ENCODE measurements at places on chromosomes 5 and 9. TPM values are rescaled to one million over a fixed set of nuclear protein-coding genes. Genes with fewer than 3 reads are reported as not detected.

GRCh38 chr5:78504704-78505677 lies 143.6 kb downstream of the LHFPL2 start:
- no peak for DNase-seq

GRCh38 chr9:14362175-14362574 lies 48.2 kb upstream of the NFIB start:
- no peak for DNase-seq

DNA sequence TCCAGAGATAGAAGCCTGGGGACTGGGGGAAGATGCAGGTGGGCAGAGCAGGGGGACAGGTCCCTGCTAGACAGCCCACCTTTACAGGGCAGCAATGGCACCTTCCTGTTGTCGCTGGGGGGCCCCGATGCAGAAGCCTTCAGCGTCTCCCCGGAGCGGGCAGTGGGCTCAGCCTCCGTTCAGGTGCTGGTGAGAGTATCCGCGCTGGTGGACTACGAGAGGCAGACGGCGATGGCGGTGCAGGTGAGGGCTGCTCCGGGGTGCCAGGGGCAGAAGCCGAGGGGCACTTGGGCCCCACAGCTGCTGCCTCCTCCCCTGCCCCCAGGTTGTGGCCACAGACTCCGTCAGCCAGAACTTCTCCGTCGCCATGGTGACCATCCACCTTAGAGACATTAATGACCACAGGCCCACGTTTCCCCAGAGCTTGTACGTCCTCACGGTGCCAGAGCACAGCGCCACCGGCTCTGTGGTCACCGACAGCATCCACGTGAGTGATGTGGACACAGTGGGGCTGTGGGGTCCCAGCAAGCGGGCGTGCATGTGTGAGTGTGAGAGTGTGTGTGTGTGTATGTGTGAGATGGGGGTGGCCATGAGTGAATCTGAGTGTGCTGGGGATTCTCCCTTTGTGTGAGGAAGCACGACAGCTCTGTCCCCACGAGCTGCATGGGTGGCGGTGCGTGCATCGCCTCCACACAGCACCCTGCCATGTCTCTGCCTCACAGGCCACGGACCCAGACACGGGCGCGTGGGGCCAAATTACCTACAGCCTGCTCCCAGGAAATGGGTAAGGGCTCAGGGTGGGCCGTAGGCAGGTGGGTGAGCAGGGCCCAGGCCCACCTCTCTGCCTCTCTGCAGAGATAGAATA lies 28.4 kb downstream of the CDHR2 start:
- no peak for DNase-seq

CYFIP2 gene
- 277 TPM for total RNA-seq

GRCh38 chr5:142697356-142698255 lies 11.7 kb upstream of the FGF1 start:
- peak; percentile 20 for DNase-seq

HTR4 gene
- not detected for total RNA-seq

GRCh38 chr5:123543438-123543837 lies 31.5 kb downstream of the CSNK1G3 start:
- no peak for DNase-seq

GRCh38 chr5:147986134-147986757 lies 77.5 kb upstream of the SPINK5 start:
- no peak for DNase-seq

DNA sequence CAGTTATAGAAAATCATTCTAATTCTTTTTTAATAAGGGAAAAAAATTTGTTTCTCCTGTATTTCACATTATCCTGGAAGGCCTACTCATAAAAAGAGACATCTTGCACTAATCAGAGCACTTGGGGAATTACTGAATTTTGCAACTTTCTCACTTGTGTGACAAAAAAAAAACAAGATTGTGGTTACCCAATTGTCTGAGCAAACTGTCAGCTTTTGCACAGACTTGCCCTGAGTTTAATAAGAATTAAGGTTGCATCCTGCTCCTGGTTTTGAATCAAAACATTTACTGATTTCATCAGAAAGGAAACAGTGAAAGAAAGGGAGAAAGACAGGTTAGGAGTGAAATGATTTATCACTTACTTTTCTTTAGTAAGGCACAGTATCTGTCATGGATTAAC lies 10.6 kb upstream of the SH3RF2 start:
- no peak for DNase-seq

GRCh38 chr5:176447591-176447977 lies 601 bp upstream of the FAF2 start:
- DNase-seq: no peak

DNA sequence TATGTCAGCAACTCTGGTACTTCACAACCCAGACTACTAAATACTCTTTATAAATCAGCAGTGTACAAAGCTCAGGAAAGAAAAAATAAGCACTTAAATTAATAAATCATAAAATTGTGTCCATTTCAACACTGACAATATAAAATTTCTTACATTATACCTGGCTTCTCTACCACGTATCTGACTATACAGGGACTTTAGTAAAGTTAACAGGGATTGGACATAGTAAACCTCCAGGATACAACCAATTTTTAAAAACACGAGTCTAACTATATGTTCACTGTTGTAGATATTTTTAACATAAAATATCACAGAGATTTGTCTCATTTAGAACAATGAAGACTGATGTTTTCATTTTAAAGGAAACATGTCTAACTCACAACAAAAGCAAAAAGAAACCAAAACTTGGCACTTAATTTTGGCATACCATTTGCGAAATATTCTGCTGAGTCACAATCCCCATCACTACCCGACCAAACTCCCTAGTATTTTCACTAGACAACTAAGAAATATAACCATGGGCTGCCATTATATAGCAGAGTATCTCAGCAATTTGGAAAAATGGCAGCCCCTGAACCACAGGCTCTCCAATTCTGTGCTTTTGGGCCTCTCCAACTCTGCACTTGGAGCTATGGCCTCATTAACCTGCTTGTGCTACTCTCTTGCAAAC lies 14.4 kb downstream of the FAM169A start:
- DNase-seq: no peak

DNA sequence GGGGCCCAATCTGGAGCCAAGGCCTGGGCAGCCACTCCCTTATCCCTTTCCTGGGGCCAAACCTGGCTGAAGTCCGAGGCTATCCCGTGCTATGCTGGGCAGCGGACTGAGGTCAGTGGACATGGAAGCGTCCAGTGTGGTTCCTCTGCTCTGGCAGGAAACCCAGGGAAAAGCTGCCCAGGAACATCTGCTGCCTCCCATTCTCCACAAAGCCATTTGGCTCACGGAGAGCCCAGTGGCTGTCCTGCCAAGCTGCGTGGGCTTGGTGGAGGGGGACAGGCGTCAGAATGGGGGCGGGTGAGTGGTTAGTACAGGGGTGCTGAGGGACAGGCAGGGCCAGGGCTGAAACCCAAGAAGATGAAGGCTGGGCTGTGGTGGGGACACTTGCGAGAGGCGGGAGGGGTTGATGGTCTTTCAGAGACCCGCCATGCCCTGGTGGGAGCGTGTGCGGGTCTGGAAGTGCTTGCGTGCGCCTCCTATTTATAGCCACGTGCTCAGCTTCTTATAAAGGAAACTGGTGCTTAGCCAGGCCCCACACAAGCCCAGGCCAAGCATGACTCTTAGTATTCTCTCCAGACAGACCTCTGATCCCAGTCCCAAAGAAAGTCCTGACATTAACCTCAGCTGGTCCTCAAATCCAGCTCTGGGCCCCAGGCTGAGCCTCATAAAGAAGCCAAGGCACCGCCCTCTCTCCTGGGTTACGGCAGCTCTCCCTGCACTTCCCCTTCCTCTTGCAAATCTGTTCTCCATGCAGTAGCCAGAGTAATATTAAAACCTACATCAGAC lies 9.4 kb upstream of the SLC6A7 start:
- no peak for DNase-seq

HNRNPA0 gene
- 32.1 TPM for total RNA-seq

- DNase-seq: no peak
These were observed 1.5 kb upstream of the NSMF start for GRCh38 chr9:137460363-137461315.

PCDHGA8 gene
- not detected for total RNA-seq

DNA sequence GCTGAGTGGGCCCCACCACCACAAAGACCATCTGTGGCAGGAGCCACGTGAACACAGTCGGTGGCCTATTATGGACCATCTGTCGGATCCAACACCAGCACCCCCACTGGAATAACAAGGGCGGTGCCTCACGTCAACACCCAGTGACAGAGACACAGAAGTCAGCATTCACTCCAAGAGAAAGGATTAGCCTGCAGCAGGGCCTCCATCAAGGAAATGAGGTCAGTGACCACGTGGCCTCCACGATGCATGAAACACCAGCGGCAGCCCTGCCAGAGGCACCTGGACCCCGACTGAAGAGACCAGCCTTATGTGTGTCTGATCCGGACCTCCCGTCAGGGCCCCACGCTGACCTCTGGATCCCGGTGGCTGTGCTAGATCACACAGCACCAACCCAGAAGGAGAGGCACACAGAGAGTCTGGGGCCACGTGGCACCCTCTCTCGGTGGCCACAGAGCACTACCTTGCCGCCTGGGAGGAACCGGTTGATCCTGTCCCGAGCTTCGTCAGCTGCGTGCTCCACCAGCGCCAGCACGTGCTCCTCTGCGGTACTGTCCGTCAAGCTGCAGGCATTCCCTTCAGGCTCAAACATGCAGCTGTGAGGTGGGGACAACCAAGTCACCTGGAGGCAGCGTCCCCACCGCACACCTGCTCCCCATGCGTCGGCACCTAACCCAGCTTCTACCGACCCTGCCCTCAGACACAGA lies 9.0 kb downstream of the BRD9 start:
- no peak for DNase-seq

DNA sequence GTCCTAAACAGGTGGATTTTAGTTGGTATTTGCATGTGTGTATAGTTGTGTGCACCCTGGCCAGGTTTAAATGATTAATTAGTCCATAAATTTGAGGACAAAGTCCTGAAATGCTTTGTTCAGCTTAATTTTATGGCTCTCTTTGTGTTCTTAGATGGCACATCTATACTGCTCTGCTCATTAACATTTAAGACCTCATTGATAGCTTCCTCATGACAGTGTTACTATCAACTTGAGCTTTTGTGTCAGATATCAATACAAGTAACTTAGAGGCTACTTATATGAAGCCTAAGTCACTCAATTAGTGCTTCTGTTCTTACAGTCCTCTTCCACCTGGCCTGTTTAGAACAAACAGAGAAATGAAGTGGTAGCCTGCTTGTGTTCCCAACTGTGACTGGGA lies 240.9 kb downstream of the TRPM3 start:
- DNase-seq: no peak

GRCh38 chr9:129776938-129777768 lies 24.3 kb upstream of the PTGES start:
- DNase-seq: peak; percentile 87

DNA sequence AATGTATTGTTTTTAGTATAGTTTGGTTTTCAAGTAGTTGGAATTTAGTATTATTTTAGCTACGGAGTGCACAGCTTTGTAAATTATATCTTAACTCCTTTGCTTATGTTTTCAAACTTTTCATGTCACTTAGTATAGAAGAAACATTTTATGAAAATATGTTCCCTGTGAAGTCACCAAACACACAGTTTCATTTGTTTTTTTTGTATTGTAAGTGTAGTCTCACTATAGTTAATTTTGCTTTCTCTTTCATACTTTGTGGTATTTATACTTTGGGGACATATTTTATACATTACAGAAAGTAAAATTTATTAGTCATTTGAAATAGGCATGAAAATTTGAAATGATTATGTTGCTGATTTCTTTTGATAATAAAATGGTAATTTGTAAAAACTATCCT lies 5.0 kb downstream of the CHSY3 start:
- no peak for DNase-seq

DNA sequence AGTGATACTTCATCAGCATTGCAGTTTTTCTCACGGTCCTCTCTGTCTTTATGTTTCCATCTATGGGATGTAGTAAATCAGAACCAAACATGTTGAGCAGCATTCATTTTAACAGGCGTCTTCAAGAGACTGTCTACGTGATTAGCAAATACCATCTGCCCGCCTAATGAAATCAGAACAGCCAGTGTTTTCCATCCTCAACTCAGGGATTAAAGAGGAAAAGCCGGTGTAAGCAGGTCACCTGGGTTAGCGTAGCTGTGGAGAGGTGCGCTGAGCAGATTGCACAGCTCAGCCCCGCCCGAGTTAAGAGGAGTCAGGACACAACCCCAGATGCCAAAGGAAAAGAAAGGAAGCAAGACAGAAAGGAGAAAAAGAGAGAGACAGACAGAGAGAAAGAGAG lies 54.3 kb upstream of the ANKRD33B start:
- no peak for DNase-seq

TCERG1 gene
- 132 TPM for total RNA-seq

GRCh38 chr9:101333490-101333889 lies 51.3 kb downstream of the BAAT start:
- no peak for DNase-seq

- DNase-seq: no peak
These were observed 89.5 kb downstream of the CDH10 start for GRCh38 chr5:24555229-24555628.

PLPPR1 gene
- not detected for total RNA-seq

GRCh38 chr9:21030389-21031035 lies 928 bp downstream of the HACD4 start:
- peak; percentile 46 for DNase-seq

BARHL1 gene
- total RNA-seq: not detected

DNA sequence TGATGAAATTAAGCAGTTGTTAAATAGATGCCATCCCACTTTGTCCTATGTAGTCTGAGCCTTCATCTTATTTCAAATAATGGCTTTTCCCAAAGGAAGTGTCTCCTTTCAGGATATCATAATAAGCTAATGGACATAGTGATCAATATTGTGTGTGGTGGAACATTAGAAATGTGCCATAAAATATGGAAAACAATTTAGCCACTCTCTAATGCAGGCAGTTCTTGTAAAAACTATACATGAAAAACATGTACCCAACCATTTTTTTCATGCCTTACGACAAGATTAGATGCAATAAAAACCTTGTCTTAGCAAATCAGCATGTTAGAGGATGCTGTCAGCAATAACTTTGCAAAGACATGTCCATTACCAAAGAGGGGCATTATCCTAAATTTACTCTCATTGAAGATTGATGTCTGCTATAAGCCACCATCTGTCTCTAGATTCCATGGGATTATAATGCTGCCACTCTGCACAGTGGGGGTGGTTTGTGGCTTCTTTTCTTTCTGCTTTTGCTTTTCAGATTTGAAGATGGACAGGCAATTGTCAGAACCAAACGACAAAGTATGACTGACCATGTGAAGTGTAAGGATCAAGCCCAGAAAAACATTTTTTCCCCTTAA lies 724.0 kb upstream of the ZNF608 start:
- no peak for DNase-seq

GRCh38 chr5:170576602-170577535 lies 73.0 kb downstream of the KCNIP1 start:
- DNase-seq: no peak

Measured in activated CD4-positive, alpha-beta T cell treated with anti-CD3 and anti-CD28 coated beads for 36 hours (primary cell).